ENCODE measurements at places on chromosomes 6 and 20.

- DNase-seq: no peak
These were observed 84.9 kb upstream of the SIM1 start for GRCh38 chr6:100549406-100550167.

GRCh38 chr6:143087856-143088255 lies 27.2 kb downstream of the AIG1 start:
- DNase-seq: no peak

DNA sequence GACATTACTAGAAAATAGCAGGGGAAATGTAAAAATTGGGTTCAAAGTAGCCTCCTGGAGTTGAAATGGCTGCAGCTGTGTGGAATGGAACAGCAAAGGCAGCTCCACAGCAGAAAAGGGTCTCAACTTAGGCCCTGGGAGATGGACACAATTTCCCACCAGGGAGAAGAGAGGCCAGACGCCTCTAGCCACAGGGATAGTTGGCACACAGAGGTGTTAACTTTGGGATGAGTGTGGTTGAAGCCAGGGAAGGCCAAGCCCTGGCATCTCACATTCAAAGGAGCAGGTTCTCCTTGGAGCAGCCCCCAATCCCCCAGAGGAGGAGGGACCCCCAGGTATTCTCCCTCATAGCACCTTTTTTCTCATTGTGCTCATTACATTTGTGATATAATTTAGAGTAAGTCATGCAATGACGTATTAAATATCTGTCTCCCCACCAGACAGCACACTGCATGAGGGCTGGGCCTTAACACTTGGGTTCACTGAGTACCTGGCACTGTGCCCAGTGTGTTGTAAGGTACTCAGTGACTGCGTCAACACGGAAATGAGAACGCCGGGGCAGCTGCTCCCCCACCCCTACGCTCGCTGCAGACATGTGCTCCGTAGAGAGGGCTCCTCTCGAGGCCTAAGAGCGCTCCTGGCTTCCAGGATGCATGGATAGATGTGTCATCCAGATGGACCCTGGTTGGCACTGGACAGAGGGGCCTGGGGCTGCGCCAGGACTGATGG lies 76.0 kb upstream of the CD93 start:
- peak; percentile 25 for DNase-seq

GRCh38 chr6:151148111-151148510 lies 91.7 kb upstream of the AKAP12 start:
- no peak for DNase-seq

- no peak for DNase-seq
These were observed 1.5 kb downstream of the ADA start for GRCh38 chr20:44649976-44650375.

- no peak for DNase-seq
These were observed at the start of gene SLC17A3 for GRCh38 chr6:25874118-25874517. Gene SLC17A3, minus strand, starts transcription at chr6:25874243. Its CDS starts 5,856 bp downstream, at chr6:25868387.

- DNase-seq: no peak
These were observed 2.2 kb upstream of the TFAP2A start for GRCh38 chr6:10416863-10417641.

GRCh38 chr6:116287689-116288282 lies 8.1 kb upstream of the TSPYL1 start:
- peak; percentile 64 for DNase-seq

GRCh38 chr20:4069751-4070150 lies 54.4 kb upstream of the RNF24 start:
- no peak for DNase-seq

- no peak for DNase-seq
These were observed 661.3 kb downstream of the BCKDHB start for GRCh38 chr6:80767808-80768207.

DNA sequence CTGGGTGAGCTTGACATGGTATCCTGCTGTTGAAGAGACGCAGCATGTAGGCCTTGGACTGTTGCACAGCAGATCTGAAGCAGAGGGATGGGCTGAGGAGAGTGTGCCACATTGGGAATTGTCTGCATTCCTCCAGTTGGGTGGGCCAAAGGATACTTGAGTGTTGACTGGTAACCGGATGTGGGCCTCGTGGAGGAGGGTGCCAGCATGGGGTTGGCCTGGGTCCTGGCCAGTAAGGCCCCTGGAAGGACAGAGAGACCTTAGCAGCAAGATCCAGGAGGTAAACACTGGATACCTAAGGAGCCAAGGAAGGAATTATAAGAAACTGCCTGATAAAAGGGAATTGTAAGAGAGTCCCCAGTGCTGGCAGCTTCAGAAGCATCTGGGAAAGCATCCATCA lies 76.9 kb downstream of the FIG4 start:
- DNase-seq: no peak

DNA sequence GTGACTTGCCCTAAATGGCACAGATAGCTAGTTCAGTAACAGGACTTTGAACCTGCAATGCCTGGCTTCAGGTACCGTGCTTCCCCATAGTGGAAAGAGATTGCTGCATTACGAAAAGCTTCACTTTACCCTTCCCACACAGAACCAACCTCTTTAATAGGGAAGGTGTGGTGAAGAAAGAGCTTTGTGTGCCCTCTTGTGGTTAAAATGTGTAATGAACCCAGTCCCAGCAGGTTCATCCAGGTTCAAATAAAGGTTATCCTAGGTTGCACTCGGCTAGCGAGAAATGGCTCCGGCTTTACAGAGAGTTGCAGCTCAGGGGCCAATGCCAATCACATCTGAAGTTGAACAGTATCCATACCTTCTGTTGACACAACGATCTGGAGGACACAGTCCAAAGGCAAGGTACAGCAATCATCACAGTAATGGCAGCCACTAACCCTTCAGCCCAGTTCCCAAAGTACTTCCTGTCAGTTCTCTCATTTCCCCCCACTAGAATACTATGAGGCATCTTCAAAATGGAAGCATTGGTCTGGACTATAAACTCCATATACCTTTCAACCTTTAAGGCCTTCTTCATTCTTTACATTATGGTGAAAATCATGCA lies 3.0 kb downstream of the DEFB115 start:
- DNase-seq: no peak

- DNase-seq: no peak
These were observed 147.8 kb downstream of the BACH2 start for GRCh38 chr6:90148867-90149266.

DNA sequence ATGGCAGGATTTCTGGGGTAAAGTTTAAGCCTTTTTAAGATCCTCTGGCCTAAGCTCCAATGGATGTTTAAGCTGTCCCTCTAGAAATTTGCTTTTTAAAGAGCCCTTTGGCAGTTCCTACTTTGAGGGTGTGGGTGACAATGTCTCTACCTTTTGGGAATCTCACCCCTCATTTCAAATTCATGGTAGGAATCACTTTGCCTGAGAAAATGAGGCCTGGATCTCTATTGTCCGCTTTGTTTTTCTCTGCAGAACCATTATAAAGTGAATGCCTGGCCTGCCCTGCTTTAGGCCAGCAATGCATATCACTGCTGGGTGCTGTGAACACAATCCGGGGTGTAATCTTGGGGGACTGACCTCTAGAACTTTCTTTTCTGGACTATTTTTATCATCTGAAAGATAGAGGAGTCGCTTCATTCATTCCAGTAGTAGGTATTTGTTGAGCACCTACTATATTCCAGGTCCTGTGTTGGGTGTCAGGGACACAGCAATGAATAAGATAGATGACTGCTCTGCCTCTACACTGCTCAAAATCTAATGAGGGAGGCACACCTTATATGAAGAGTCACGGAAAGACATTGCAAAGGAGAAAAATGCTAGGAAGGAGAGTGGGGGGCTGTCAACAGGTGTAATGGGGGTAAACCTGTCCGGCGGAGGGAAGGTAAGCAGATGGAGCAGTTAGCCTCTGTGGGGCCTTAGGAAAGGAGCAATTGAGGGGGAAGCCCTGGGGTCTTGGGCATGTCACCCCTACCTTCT lies 8.6 kb upstream of the COMMD7 start:
- DNase-seq: no peak

- DNase-seq: no peak
These were observed 6.6 kb upstream of the BTBD9 start for GRCh38 chr6:38646166-38646878.

DNA sequence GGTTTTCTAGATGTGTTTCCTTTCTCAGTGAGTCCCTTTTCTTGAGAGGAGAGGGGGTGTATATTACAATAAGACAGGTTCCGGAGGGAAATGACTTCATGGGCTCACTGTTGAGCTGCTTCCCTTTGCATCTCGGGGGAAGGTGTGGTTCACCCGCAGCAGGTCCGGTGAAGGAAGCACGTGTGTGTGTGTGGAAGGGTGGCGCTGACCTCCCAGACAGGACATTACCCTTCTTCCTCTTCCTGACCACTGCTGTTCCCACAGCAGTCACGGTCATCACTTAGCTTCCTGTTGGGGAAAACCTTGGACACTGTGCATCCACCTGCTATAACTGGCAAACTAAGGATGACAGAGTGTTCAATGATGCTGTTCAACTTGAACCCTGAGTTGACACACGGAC lies 83.6 kb downstream of the PLEKHG1 start:
- DNase-seq: no peak

GRCh38 chr6:143642403-143642802 lies 35.4 kb upstream of the PHACTR2 start:
- no peak for DNase-seq

DNA sequence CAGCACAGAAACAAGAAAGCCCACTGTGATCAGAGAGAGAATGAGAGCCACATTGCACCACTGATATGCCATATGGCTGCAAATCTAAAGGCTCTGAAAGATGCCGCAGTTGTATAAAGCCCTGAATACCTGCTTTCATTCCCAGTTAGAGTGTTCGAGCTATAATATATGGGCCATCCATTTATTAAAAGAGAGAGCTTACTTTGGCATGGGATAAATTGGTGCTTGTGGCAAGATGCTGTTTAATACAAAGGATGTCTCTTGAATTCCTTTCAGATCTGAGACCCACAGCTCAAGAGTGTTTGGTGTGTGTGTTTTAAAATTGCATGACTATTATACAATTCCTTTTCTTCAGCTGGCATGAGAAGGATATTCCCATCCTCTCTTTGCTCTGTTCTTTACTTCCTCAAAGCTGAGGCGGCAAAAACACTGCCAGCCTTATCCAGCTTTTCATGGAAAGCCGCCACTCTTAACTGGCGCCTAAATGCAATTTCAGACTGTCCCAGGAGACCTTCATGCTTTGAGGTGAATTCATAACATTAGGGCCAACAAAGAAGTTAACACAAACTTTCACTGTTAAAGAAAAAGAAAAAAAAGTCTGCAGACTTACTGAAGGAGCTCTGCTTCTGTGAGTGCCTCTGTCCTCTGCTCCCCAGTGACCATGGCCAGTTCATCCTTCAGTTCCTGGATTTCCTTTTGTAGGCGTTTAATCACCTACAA lies 147.6 kb downstream of the KIF6 start:
- no peak for DNase-seq

DNA sequence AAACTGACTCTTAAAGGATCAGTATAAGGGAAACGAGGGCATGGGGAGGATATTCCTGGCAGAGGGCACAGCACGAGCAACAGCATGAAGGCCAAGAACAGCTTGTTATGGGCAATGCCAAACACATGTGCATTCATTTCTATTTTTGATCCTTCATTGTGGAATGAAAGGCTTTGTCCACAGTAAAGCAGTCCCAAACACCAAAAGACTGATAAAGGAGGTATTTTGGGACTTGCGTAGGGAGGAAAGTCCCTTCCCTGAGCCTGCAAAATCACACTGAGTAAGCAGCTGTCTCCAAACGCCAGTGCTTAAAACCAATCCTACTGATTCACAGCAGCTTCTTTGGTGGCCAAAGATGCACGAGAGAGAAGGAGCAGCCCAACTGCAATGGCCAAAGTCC lies 138.2 kb downstream of the UNC5CL start:
- DNase-seq: no peak

GRCh38 chr20:45816951-45817350 lies 4.5 kb downstream of the UBE2C start:
- no peak for DNase-seq

DNA sequence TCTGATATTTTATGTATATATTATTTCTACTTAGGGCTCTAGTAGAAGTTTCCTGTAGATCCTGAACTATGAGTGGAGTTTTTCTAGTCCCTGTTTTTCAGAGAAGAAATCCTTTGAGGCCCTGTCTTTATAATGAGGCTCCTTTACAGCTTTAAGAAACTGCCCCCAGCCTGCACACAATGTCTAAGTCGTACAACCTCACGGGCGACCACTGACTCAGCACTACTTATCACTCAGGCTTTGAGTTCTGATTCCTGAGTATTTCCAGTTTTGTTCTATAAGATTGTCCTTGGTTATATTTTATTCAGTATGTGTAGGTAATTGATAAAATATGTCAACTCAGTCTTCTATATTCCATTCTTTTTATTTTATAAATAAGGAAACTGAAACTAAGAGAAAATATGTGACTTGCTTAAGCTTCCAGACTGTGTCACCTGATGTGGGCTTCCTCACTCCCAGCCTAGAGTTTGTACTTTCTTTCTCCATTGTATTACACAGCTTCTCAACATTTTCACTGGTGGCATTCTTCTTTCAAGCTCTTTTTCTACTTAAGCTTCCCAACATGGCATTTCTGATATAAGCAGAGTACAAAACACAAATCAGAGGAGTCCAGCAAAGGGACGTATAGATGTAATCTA lies 167.0 kb downstream of the TBX18 start:
- DNase-seq: no peak

GRCh38 chr20:62141397-62142251 lies 1.6 kb downstream of the PSMA7 start:
- DNase-seq: peak; percentile 37

DNA sequence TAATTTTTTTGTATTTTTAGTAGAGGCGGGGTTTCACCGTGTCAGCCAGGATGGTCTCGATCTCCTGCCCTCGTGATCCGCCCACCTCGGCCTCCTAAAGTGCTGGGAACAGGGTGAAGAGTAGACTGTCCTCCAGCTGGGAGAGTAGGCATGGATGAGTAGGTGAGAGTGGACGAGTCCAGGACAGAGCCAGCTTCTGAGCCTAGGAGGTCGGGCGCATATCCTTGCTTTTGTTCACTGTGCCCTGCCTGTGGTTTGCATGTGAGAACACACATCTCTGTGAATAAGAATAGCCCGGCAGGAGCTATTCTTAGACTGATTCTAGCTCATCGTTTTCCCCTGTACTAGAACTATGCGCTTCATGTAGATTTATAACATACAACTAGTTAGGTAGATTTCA lies 78.3 kb downstream of the RPP40 start:
- DNase-seq: no peak

- DNase-seq: peak; percentile 36
These were observed 36.2 kb upstream of the E2F3 start for GRCh38 chr6:20365456-20365855.

DNA sequence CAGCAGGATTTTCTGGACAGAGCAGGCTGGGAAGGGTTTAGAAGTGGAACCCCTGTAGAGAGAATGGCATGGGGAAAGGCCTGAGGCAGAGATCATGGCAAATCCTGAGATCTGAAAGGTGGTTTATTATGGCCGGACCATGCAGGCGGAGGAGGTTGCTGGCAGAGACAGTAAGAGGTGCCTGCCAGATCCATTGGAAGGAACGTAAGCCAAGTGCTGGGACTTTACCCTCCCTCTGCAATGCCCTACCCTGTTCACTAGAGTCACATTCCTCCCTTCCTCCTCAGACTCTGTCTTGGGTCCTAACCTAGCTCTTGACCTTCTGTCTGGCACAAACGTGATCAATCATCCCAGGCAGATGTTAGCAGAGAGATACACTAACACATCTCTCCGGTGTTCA lies 66.4 kb upstream of the SLC22A23 start:
- DNase-seq: no peak

- DNase-seq: peak; percentile 81
These were observed 73.1 kb downstream of the HIVEP2 start for GRCh38 chr6:142871910-142872331.

- no peak for DNase-seq
These were observed 240.8 kb downstream of the PLCB1 start for GRCh38 chr20:8372824-8373380.

- no peak for DNase-seq
These were observed 263.8 kb downstream of the ESR1 start for GRCh38 chr6:152071318-152071717.

- no peak for DNase-seq
These were observed 28.9 kb downstream of the KIAA1755 start for GRCh38 chr20:38231531-38232121.

Measured in CD4-positive, alpha-beta T cell treated with Interleukin-17A for 1 hour (primary cell).